ENCODE measurements at places on chromosomes 3 and 15.

DNA sequence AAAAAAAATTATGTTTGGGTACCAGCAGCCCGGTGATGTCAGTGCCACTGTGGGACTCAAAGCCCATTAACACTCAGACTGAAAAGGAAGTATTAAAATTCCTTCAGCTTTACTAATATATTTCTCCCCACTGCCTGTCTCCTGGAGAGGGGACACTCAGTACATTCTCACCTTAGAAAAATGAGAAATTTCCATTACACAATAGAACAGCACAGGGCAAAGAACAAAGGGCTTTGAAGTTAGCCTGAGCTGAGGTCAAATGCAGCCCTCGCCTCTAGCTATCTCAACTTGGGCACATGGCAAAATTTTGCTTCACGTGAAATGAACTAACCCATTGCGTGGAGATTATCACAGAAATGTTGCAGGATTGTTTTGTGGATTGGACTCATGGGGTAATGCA is 80.8 kb downstream of the RARB start:
- DNase-seq: no peak

- DNase-seq: no peak
Measured at GRCh38 chr15:96888764-96889163, 558.3 kb downstream of the NR2F2 start.

- DNase-seq: no peak
Measured at GRCh38 chr3:65196663-65197062, 508.9 kb upstream of the ADAMTS9 start.

DNA sequence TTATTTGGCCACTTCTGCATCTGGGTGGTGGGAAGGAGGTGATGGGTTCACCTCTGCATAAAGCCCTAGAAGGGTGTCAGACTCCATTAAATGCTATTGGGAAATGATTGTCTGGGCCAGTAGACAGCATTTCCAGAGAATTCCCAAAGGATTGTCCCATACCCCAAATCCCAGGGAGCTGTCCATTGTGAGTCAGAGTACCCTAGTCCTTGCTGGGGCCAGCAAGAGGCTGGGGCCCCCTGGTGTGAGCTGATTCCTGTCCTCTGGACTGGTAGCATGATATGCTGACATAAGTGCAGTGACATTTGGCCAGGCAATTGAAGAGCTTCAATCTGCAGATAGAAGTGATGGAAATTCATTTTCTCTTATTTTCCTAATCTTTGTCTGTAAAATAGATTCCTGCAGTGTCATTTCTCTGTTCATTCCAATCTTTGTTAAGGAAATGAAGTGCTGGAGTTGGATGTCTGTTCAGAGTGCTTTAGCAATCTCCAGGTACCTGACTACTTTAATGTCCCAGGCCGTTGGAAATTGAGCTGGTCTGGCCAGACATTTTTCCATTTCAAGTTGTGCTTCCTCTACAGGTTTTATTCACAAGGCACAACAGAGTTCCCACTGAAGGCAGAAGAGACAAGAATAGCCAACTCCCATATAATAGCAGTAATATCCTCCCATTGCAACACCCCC is 91.2 kb downstream of the RPLP1 start:
- DNase-seq: no peak

GRCh38 chr15:78850941-78851755 is 21.5 kb upstream of the MORF4L1 start:
- DNase-seq: peak; percentile 70

GRCh38 chr15:63135281-63135680 is 13.6 kb downstream of the LACTB start:
- no peak for DNase-seq

DNA sequence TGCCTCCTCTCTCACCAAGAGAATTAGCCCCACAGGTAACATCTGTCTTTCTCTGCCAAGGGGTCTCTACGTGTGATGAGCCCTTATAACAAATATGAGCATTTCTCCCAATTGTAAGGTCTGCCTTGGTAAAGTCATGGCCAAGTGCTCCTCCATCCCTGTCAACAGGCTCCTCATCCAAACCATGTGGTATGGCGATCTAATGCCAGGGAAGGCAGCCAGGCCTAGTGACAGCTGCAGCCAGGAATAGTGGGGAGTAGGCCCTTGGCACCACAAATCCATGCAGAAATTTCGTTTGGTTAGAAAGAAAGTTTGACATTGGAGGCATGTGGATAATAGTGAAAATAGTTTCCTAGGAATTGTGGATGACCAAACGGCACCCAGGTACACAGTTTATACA is 4.7 kb upstream of the LRTM1 start:
- DNase-seq: peak; percentile 82

GRCh38 chr15:39579487-39580116 is 1.3 kb upstream of the THBS1 start:
- peak; percentile 33 for DNase-seq

DNA sequence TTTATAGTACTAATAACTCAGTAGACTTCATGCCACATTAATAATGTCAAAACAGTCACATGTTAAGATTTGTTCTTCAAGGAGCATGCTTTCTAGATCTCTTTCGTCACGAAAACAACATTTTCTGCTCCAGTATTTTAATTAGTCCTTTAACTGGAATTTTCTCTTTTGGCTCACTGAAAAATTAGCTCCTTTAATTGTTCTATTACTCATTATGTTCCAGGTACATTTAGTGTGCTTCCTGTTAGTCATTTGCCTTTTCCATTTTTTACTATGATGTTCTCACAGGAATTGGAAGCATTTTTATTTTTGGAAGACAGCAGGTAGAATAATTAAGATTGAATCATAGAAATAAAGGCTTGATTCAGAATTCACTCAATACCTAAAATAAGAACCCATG is 111.2 kb downstream of the SLC9A9 start:
- no peak for DNase-seq

DNA sequence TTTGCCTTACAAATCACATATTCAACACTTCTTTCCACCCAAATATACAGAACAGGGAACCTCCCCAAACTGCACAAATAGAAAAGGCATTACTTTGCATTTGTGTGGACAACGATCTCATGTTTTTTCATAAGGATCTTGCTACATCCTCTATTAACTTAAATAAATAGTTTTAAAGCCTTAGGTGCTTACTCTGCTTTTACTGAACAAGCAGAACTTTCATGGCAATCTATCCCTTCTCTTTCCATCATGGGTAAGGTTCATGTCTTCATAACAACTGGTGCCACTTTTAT is 18.1 kb downstream of the SIAH2 start:
- DNase-seq: no peak

GRCh38 chr3:66425032-66425431 is 75.8 kb downstream of the LRIG1 start:
- DNase-seq: peak; percentile 49

DNA sequence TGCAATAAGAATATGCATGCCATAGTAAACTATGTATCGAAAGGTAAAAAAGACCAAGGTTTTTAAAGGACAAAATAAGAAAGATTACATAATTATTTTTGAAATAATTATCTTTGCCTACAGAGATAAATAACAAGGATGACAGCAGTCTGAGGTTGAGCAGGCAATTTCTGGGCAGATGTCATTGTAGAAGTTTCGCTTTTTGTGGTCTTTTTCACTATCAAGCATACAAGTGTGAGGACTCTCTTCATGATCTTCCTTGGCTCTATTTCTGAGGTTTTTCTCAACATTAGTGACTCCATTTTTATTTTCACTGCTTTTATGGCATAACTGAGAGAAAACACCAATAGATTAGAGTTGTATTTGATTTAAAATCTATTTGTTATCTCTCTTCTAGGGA is 1337.9 kb upstream of the EPHA6 start:
- DNase-seq: no peak

- DNase-seq: no peak
Measured at GRCh38 chr3:28130836-28131235, 110.6 kb upstream of the CMC1 start.

DNA sequence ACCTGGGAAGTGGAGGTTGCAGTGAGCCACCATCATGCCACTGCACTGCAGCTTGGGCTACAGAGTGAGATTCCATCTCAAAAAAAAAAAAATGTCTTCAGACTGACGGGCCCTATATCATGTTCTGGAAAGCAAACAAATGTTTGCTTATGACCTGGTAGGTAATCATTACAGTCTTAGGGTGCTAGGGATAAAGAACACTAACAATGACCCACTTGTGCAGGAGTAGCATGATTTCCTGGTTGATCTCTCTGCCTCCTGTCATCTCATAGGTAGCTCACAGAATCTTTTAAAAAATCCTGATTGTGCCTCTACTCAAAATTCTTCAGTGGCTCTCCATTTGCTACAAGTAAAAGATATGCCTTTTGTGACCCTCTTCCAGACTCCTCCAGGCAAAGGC is 74.5 kb upstream of the TSPAN3 start:
- no peak for DNase-seq
